Activated CD4-positive, alpha-beta T cell treated with anti-CD3 and anti-CD28 coated beads for 4 hours (primary cell): ENCODE measurements at places on chromosomes 12 and 14.

DNA sequence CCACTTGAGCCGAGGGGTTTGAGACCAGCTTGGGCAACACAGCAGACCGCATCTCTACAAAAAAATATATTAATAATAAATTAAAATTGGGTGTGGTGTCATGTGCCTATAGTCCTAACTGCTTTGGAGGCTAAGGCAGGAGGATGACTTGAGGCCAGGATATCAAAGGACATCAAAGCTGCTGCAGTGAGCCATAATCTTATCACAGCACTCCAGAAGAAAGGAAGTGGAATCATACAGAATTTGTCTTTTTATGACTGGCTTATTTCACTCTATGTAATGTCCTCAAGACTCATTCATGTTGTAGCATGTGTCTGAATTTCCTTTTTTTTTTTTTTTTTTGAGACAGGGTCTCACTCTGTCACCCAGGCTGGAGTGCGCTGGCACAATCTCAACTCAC is 43.9 kb upstream of the NUDT4 start:
- DNase-seq = no peak

- no peak for DNase-seq
Measured at GRCh38 chr12:89721291-89721987, 12.8 kb upstream of the ATP2B1 start.

DNA sequence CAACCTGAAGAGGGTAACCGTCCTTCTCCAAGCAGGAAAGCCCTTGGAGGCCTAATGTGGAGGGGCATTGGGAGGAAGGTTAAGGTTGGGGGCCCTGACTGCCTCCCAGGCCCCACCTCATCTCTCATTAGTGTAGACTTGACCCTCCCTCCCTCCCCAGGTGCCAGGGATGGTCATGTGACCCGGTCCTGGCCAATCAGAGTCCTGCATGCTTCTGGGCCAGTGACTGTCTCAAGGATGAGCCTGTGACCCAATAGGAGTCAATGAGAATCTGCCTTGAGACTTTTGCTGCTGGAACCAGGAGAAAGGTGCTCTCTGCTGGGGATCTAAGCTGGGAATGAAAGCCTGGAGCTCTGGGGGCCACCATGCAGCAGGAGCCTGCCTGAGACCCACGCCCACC is 70.8 kb downstream of the NCOR2 start:
- no peak for DNase-seq

- DNase-seq = no peak
Measured at GRCh38 chr12:88960213-88960878, 380.1 kb upstream of the KITLG start.

GRCh38 chr12:82818271-82819035 is 131.7 kb downstream of the TMTC2 start:
- no peak for DNase-seq

DNA sequence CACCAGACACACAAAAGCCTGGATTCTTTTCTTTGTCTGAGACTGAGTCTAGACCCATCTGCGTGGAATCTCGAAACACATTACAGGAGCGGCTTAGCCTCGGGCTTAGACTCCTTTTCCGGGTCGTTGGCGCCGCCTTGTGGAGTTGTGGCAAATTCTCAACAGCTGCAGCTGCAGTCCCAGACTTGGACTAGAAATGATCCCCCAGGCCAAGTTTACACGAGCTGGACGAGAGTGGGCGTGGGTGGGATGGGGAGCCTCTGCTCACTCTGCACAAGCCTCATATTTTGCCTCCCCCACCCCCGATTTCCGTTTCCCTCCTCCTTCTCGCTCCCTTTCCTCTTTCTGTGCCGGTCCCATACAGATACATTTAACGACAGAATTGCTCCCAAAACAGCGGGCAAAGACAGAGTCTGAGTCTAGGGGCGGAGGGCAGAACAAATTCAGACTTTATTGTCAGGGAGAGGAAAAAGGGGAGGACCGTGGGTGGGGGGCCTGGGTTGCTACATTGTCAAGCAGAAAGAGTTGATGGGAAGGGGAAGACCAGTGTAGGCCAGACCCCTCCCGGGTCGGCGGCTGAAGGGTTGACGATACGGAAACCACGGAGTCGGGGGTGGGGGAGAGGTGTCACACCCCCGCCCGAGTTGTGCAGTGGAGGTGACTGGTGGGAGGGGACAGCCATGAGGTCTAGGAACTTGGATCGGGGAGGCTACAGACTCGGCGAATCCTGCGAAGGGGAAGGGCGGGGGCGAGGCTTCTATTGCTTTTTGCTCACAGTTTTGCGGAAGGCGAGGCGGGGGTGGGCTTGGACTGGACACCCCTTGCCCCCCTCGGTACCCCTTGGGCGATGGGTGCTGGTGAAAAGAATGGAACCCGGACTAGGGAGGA is 4.7 kb upstream of the GPR84 start:
- peak; percentile 85 for DNase-seq

GRCh38 chr14:92501891-92502351 is 11.7 kb upstream of the RIN3 start:
- DNase-seq = no peak

DNA sequence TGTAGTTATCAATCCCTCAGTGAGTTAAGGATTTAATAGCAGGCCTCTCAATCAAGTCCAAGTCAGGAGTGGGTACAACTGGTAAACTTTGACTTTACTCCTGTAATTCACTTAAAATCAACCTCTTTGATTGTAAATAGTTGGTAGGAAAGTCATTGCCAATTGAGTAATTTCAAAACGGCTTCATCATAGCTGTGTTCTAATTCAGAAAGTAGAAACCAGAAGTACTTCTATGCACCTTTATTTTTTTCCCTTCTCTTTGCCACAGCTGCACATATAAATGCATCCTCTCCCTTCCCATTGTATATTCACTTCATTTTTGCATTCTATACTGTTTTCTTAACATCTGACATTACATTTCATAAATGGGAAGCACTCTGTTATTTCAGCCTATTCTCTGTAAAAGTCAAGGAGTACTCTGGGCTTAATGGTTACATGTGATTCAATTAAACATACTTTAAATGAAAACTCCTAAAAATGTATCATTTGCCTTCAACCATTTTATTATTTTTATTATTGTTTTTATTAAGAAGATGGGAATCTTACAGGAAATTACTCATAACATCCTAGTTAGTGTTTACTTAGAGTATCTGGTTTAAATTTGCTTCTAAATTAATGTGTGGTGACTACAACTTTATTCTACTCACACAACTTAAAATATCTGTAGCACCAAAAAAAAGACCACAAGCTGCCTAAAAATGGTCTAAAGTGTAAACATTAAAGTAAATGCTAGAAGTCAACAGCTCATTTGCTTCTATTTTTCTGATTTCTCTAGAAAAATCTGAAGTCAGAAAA is 171.2 kb downstream of the CEP128 start:
- DNase-seq = no peak

DNA sequence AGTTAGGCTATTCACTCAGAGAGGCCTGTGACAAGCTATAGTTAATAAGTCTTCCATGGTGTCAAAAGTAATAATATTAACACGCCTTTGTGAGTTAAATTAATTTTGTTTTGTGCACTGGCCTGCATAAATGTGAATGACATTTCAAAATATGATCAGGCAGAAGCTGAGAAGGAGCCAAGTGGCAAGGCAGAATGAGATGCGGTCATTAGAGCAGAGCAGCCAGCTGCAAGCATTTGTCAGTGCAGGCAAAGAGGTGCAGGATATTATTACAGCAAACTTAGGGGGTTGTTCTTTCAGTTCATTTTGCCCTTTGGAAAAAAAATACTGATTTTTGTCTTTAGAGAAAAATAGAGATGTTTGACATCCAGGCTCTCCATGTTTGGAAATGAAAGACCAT is 364.5 kb downstream of the PAWR start:
- DNase-seq = no peak

DNA sequence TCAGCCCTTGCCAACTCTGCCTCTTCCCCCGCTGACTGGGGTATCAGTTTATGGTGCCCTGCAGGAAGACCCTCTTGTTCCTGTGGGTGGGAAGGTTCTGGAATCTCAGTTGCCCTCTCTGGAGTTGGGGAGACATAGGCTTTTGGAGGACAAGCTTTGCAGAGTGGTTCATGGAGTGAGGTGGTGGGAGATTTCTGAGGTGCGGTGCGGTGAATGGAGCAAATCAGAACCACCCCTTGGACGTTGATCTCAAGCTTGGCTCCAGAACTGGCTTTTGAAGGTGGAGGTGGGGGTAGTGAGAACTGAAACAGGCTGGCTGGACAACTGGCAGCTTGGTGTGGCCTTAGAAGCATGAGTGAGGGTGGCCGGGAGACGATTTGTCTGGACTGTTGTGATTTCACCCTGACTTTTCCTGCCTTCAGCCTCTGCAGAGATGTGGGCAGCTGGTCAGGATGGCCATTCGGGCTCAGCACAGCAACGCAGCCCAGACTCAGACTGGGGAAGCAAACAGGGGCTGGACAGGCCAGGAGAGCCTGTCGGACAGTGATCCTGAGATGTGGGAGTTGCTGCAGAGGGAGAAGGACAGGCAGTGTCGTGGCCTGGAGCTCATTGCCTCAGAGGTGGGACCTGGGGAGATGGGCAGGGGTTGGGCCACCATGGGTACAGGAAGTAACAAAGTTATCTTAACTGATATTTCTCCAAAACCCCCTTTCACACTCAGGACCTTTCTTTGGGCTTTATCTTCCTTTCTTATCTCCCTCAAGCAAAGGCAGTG is 1.1 kb downstream of the SHMT2 start:
- DNase-seq = no peak

GRCh38 chr12:10276774-10277173 is 30.9 kb upstream of the KLRD1 start:
- no peak for DNase-seq

GRCh38 chr12:32191445-32191844 is 84.8 kb downstream of the BICD1 start:
- DNase-seq = no peak

DNA sequence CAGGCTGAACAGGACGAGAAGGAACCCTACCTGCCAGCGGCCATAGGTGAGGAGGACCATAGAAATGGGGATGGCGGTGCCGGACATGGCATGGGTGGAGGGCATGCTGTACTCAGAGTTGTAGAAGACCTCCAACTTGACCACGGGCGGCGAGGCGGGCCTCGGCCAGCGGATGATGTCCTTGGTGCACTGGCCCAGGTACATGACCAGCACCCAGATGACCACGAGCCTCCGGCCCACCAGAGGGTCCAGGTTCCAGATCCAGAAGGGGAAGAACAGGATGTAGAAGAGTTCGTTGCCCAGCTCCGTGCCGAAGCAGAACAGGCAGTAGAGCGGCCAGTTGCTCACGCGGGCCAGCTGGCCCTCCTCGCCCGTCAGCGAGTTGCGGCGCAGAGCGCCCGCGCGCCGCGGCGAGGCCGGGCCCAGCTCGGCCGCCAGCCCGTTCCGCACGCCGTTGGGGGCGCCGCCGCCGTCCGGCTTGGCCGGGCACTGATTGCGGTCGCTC is 582 bp downstream of the SGPP1 start:
- no peak for DNase-seq

GRCh38 chr12:91109148-91109564 is 2.1 kb downstream of the LUM start:
- DNase-seq = no peak

GRCh38 chr12:12372946-12373722 is 16.3 kb downstream of the BORCS5 start:
- no peak for DNase-seq

GRCh38 chr12:6834254-6834653 is 6.0 kb downstream of the P3H3 start:
- DNase-seq = no peak

- no peak for DNase-seq
Measured at GRCh38 chr14:68544081-68544892, 248.6 kb downstream of the ZFP36L1 start.

GRCh38 chr12:48827513-48828096 is 9.3 kb downstream of the CACNB3 start:
- DNase-seq = no peak

GRCh38 chr14:89848165-89848564 is 106.4 kb downstream of the EFCAB11 start:
- DNase-seq = no peak

GRCh38 chr14:79383475-79383874 is 827.8 kb downstream of the DIO2 start:
- no peak for DNase-seq
